ENCODE measurements at places on chromosomes 3 and 15.

GRCh38 chr3:73624821-73625665, at the start of gene PDZRN3:
TSS of gene PDZRN3 (minus strand) at chr3:73624941.
- DNase-seq = no peak

DNA sequence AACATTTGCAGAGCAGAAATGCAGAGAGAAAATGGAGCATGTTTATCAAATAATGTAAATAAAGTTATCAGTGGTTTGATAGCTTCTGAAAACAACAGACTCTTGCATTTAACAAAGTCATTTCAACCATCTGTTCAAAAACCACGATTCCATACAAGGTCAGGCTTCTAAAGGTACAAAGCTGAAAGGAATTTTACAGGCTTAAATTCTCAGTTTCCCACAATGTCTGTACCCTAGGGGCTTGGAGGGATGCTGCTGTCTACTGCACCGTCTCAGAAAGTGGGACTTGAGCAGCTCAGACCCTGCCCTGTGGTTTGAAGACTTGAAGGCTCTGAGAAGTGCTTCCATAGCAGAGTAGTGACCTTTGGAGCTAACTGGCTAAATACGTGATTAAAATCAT, 30.4 kb upstream of the TM4SF1 start:
- DNase-seq = no peak

DNA sequence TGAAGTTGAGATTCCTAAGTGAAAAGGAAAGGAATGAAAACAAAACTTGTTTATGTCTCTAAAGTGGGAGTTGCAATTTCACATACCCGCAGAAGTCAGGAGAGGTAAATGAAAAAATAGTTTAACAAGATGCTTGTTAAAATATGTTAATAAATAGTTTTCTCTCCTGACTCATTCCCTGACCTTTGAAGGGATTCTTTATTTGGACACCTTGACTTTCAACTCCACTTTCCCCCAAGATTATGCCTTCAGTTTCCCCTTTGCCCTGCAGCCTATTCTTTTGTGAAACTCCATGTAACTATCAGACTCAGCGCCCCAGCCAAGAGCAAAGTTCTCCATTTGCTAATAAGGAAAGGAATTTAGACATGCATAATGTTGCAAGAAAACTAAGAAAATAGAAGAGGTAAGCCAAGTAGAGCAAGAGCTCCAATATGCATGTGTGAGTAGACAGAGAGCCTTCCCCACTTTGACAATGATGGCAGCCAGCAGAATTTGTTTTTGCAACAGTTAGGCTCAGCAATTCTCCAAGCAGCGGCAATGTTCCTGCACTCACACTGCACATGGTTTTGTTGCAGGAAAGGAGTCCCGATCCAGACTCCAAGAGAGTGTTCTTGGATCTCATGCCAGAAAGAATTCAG, 61.2 kb downstream of the CD200 start:
- no peak for DNase-seq

- no peak for DNase-seq
Observed at GRCh38 chr15:36373550-36373949, 205.9 kb upstream of the CDIN1 start.

GRCh38 chr3:151393941-151394340, 9.4 kb upstream of the P2RY12 start:
- DNase-seq = no peak

GRCh38 chr15:81087066-81087465, 47.0 kb upstream of the CFAP161 start:
- DNase-seq = no peak

- no peak for DNase-seq
Observed at GRCh38 chr15:44193651-44194322, 1.3 kb downstream of the FRMD5 start.

DNA sequence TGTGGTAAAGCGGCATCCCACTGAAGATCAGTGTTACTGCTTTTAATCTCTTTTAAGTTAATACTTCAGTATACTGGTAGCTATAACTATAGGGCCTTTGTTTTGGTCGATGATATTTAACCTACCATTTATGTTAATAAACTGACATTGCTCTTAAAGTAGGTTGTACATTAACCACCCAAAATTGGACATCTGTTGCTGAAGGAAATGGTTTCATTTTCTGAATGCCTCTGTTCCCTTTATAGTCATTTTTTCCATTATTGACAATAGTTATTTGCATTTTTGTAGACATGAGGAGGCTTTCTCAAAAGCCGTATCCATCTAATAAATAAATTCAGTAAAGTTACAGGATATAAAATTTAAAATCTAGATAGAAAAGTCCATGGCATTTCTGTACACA, 252.4 kb upstream of the UBE2E1 start:
- DNase-seq = no peak

GRCh38 chr3:47117807-47118364, 46.0 kb downstream of the SETD2 start:
- DNase-seq = peak; percentile 1

DNA sequence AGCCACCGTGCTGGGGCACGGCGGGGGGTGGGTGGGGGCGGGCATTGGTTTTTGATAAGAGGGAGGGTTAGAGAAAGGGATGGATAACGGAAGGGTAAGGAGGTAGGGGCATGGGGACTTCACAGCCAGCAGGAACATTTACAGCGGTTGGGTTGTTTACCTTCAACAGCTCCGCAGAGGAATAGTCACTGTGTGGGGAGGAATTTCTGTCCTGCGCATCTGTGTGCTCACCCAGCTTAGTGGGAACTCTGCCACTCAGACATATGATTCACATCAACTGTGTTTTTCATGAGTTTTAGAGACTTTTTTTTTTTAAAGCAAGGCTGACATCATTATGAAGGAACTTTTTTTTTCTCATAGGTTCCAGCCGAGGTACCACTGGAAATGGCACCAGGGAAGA, 19.6 kb downstream of the CHRD start:
- DNase-seq = no peak

GRCh38 chr3:137108699-137109440, 151.1 kb downstream of the IL20RB start:
- DNase-seq = no peak

DNA sequence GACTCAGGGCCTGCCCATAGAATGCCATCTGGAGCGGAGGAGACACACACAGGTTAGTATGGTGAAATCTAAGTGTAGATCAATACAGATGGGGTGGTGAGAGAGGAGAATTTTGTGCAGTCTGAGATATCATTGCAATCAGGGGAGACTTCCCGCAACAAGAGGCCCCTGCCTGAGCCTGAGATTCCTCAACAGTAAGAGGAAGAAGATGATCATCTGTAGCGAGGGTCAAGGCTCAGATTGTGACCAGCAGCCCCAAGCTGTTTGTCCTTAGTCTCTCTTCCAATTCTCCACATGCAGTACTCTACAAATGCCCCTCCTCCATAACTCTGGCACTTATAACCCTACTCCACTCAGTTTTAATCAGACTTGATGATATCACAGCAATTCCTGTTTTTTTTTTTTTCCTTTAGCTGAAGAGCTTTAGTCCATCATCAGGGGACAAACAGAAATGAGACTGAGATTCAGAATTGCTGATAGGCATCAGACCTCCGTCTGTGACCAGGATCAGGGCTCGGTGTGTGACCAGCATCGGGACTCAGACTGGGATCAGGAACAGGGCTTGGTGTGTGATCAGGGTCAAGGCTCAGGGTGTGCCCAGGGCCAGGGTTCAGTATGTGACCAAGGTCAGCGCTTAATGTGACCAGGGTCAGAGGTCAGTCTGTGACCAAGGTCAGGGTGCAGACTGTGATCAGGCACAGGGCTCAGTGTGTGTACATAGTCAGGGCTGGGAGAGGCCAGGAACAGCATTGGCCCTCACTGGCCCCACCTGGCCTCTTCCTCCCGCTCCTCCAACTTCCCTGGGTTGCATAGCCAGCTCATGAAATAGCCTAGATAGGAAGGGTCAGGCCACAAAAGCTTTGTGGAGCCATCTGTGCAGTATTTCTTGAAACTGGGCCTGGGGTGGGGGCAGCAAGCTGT, 14.1 kb downstream of the LOXL1 start:
- no peak for DNase-seq

- DNase-seq = no peak
Observed at GRCh38 chr3:81279481-81280379, 481.7 kb downstream of the GBE1 start.

GRCh38 chr3:126934031-126934531, 48.8 kb upstream of the PLXNA1 start:
- no peak for DNase-seq

DNA sequence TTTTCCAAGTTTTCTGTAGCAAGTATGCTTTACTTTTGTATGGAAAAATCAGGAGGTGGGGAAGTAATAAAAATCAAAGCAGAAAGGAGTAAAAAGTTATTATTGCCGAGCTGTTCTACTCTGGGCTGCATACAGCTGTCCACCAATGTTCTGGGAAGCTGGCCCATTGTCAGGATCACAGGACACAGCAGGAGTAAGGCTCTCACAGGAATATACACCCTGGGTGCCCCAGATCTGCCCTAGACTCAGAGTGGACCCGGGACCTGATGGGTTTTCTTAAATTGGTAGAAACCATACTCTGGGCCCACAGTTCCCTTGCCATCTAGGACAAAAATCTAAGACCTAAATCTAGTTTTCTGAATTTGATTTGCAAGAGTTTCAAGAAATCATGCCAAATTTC, 60.4 kb downstream of the TNIK start:
- no peak for DNase-seq

- DNase-seq = no peak
Observed at GRCh38 chr15:61654002-61654740, 406.1 kb downstream of the VPS13C start.

DNA sequence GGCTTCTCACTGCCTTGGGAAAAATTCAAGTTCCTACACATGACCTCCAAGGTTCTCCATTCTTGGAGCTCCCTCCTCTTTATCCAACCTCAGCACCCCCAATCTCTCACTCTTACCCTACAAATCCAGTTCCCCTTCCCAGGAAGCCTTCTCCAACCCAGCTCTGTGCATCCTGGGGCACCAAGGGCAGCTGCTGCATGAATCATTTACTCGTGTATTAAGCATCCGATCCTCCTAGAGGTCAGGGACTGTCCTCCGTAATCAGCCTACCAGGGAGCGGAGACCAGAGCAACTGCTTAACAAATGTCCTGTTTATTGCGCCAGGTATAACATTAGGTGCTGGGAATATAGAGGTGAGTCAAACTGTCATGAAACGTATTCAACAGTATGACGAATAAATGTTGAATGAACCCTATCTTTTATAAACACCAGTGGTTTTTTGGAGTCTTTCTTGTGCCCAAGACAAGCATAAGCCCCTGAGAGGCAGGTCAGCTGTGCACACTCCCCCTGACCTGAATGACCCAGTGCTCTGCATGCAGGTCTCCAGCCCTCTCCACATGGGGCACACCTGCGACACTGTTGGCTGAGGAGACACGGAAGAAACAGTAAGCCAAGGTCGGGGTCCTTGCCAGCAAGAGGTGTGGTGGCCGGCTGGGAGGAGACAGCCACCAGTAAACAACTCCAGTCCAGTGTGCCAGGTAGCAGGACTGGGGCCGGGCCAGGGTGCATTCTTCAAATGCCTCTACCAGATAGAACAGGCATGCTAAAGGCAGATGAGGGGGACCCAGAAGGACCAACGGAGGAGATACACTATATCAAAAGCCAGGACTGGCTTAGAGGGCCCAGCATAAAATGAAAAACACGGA, 27.6 kb downstream of the ANP32A start:
- DNase-seq = no peak

DNA sequence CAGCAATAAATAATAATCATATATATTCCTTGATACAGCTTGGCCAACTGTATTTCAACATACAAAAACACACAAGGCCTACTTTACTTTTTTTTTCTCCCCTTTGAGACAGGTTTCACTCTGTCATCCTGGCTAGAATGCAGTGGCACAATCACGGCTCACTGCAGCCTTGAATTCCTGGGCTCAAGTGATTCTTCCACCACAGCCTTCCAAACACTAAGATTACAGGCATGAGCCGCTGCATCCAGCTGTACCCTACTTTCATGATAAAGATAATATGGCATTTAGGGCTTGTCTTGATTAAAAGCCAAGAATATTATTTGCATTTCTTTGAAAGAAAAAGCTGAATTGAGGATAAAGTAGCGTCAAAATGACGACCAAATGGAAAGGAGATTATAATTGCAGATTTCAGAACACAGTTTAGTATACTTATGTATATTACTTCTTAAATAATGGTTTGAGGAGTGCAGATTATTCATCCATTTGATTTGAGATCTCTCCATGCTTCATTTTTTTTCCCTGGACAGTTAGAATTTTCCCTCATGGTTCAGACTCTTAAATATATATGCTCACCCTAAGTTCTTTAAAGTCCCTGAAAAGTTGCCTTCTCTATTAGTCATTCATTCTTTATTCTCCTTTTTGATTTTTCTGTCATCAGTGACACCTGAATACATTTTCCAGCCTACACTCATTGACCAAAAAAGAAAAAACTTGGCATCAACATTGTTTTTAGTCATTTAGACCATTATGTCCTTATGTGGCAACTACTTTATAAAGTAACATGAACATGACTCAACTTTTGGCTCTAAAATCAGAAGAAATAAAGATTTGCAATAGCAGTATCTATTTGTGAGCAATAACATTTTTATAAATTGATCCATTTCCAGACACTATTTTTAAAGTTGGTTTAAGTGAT, 48.5 kb upstream of the MLF1 start:
- no peak for DNase-seq

- no peak for DNase-seq
Observed at GRCh38 chr15:64144565-64145281, 6.8 kb upstream of the SNX22 start.

DNA sequence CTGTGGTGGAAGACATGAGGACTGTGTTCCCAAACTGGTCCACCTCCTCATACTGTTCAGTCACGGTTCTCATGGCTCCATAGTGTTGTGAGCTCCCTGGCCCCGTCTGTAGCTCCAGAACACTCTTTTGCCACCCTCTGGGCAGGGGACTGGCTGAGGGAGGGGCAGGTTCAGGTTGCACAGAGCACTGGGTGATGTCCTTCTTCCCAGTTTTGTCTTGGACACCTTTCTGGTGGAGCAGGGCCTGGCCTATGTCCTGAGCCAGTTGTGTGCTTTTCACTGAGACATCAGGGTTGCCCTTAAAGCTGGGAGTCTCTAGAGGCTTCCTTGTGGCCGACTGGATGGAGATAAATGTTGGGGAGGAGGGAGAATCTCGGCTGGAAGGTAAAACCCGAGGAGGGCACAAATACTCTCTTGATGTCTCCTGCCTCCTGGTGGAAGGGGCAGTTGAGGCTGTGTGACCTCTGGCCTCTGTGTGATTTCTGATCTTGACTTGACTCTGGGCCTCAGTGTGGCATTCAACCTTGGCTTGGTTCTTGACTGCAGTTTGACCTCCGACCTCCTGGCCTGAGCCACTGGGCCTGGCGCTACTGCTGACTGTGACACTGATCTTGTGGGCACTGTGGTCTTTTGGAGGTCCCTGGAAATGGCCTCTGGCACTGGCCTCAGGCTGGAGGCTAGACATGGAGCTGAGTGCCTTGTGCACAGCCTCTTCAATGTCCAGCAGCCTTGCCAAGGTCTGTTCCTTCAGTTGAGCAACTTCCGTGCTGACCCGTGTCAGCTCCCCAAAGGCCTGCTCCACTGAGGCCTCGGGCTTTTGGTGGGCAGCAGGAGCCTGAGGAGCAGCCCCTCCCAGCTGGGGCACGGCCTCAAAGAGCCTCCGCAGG, 8.1 kb downstream of the XIRP1 start:
- no peak for DNase-seq

GRCh38 chr3:73657186-73657585, 32.4 kb upstream of the PDZRN3 start:
- no peak for DNase-seq

All from CD4-positive, alpha-beta T cell treated with Interferon alpha-2 for 1 hour (primary cell).